Neural crest cell (in vitro differentiated cells): ENCODE measurements at places on chromosomes 4 and X.

DNA sequence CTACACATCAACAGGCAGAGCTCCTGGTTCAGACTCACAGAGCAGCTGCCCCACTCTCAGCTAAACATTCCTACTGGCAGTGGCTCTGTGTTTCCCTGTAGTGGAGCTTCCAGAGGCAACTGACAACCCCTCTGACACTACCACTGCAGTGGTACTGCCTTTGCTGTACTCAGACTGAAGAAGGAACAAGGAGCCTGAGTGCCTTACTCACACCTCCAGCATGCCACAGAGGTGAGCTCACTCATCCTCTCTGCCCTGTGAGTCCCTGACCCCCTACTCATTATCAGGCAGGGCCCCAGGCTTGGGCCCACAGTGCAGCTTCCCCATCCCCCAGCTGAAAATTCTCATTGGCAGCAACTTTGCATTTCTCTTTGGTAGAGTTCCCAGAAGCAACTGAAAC is 240.5 kb upstream of the POF1B start:
- H3K4me3 ChIP-seq = no peak overlapping the region
- peaks cover 5% of the 10 kb centered on the region for H3K36me3 ChIP-seq
- no peaks in the 10 kb centered on the region for H3K27me3 ChIP-seq
- H3K27ac ChIP-seq = no peak overlapping the region
- no peak for DNase-seq

DNA sequence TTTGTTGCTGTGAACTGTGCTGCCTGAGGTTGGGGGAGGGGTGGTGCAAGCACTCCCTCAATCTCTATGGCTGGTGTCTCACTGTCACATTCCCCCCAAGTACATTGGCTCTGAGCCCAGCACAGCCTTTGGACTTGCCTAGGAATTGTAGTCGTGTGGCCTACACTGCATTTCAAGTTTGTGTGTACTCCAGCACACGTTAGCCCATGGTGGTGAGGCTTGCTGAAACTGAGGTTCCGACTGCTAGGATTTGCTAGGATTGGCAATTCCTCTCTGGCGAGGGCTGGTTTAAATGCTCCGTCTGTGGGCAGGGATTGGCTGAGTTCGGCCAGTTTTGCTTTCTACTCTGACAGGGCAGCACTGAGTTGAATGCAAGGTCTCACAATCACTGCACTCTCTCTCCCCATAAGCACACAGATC is 121.7 kb upstream of the CXXC4 start:
- H3K4me1 ChIP-seq = no peaks in the 10 kb centered on the region
- no peak for DNase-seq
- H3K27me3 ChIP-seq = no peaks in the 10 kb centered on the region

DNA sequence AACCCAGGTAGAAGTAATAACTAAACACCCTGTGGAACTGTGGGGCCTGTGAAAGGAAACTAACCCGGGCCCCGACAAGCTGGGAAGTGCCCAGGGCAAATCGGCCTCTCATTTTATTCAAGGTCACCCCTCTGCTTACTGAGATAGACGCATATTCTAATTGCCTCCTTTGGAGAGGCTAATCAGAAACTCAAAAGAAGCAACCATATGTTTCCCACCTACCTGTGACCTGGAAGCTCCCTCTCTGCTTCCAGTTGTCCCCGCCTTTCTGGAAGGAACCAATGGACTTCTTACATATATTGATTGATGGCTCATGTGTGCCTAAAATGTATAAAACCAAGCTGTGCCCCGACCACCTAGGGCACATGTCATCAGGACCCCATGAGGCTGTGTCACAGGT is 23.1 kb upstream of the DHRSX start:
- peaks cover 4% of the 10 kb centered on the region for H3K4me1 ChIP-seq
- no peak overlapping the region for H3K27ac ChIP-seq
- DNase-seq = no peak
- no peaks in the 10 kb centered on the region for H3K36me3 ChIP-seq
- no peaks in the 10 kb centered on the region for H3K27me3 ChIP-seq

- no peak for DNase-seq
- peaks cover 14% of the 10 kb centered on the region for H3K4me1 ChIP-seq
- H3K27ac ChIP-seq = peak overlapping the region; percentile 60
- H3K27me3 ChIP-seq = no peaks in the 10 kb centered on the region
- H3K4me3 ChIP-seq = no peak overlapping the region
Measured at GRCh38 chrX:13283950-13284546, 35.8 kb downstream of the ATXN3L start.

GRCh38 chrX:1464041-1464970 is 11.6 kb upstream of the ASMTL start:
- peaks cover 16% of the 10 kb centered on the region for H3K27me3 ChIP-seq
- H3K4me3 ChIP-seq = no peak overlapping the region
- no peaks in the 10 kb centered on the region for H3K36me3 ChIP-seq
